ENCODE measurements at places on chromosomes 2 and 18.

DNA sequence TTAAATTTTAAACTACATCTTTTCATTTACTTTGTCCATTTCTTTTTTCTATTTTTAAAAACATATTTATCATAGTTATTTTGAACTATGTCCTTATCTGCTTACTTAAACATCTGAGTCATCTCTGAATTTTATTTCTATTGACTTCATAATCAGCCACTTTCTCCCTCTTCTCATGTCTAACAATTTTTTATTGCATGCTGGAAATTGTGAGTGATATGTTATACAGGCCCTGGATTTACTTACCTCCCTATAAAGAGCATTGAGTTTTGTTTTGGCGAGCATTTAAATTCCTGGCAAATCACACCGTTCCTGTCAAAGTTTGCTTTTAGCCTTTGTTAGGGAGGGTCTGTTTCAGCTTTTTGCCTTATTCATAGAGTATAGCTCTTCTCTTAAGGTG lies 39.3 kb downstream of the KCNIP3 start:
- no peak for DNase-seq

- DNase-seq, result no peak
These were observed 38.5 kb downstream of the BOD1L2 start for GRCh38 chr18:57185434-57185833.

- no peak for DNase-seq
These were observed 139.2 kb downstream of the MGAT5 start for GRCh38 chr2:134393075-134393461.

DNA sequence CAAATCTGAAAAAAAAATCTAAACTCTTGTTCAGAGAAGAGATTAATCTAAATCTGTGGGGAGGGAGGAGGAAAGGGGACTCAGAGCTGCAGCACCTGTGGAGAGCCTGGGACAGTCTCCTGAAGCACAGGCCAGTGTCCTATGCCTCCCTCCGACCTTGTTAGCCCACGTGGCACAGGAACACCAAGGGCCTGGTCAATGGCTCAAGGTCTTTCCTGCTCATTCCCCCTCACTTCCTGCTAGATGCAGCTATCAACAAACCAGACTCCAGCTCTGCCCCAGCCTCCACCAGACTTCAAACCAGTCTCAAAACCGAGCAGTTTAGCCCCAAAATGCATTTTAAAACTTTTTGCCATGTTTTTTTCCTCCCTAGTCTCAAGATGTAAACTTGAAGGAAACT lies 20.1 kb upstream of the SULT1C3 start:
- DNase-seq, result no peak

DNA sequence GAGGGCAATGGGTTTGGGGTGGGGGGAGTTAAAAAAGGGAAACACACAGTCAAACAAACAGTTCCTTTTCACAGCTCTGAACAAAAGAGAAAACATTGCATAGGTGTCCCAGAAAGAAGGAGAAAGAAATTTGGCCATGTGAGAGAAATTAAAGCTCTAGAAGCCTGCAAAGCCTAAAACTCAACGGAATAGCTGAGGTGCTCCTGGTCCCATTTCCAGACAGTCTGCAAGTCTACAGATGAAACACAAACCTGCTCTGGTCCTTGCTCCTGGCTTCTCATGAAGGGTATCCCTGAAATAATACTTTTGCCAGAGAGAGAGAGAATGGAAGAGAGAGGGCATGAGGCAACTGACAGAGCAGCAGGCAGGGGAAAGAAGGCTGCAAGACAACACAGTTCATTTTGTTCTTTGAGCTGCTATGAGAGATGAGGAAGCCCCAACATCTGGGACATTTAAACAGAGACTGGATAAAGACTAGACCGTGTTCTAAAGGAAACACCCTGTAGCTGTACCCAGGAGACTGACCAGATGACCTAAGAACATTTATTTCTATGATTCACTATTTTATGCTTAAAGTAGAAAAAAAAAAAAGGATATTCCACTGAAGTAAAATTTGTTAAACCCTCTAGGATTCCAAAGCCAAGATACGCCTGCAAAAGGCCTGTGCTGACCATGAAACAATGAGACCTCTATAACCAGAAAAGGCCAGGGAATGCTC lies 57.3 kb upstream of the CYP26B1 start:
- no peak for DNase-seq

DNA sequence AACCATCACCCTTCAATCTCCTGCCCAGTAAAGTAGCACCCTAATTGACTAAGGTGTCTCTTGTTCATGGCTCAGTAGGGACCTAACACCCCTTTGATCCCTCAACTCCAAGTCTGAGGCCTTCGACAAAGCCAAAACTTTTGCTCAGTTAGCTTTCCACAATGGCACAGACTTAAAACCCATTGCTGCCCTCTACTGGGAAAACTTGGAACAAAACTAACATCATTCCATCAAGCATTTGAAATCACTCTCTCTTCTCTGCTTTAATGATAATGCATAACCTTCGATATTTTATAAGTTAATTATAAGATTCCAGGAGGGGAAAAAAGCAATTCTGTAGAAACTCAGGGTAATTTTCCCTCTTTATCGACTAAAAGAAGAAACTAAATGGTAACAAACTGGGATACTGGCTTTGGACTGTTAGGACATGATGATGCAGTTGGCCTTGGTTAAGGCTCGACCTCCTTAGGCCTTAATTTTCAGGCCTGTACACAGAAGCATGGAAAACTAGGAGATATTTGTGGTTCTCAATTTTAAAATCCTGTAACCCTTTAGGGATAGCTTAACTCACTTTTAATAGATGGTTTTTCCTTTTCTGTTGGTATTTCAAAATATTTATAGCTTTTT lies 127.8 kb downstream of the STK39 start:
- no peak for DNase-seq

DNA sequence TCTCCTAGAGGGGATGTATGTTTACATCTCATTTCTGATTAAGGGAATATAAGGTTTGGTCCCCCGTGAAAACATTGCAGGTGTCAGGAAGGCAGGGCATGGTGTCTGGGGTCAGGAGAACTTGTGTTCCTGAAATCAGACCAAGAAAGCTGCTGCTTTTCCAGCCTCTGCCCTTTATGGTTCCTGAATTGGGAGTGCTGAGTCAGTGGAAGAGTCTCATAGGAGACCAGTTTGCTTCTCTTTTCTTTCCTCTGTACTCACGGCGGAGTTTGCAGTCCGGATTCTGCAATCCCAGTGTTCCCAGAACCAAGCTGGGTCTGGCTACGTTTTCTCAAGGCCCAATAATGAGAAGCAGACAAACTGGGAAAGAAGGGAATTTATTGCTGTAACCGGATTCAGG lies 5.1 kb upstream of the MARCO start:
- no peak for DNase-seq

DNA sequence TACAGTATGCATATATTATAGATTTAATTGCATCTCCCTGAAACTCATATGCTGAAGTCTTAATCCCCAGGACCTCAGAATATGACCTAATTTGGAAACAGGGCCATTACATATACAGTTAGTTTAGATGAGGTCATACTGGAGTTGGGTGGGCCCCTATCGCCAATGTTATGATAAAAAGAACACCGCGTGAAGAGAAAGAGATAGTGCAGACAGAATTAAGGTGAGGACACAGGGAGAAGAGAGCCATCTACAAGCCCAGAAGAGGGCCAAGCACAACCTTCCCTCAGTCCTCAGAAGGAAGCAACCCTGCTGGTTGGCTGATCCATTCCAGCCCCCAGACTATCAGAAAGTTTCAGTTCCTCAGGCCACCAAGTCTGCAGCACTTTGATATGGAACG lies 311.9 kb upstream of the RAB6C start:
- DNase-seq, result no peak

DNA sequence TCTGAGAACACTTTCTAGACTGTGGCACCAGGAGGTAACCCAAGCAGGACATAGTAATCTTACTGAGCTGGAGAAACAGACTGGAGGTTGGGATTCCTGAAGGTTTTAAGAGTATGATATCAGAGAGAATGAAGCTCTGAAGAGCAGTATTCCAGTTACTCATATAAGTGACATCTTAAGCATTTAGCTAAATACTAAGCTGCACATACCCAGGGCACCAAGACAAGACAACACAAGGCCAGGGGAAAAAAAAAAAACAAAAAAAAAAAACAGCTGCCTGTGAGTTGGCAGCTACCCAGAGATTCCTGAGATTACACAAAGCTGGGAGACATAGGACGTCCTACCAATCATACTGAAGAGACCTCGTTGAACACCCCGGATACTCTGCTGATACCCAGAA lies 175.8 kb downstream of the SRBD1 start:
- no peak for DNase-seq

DNA sequence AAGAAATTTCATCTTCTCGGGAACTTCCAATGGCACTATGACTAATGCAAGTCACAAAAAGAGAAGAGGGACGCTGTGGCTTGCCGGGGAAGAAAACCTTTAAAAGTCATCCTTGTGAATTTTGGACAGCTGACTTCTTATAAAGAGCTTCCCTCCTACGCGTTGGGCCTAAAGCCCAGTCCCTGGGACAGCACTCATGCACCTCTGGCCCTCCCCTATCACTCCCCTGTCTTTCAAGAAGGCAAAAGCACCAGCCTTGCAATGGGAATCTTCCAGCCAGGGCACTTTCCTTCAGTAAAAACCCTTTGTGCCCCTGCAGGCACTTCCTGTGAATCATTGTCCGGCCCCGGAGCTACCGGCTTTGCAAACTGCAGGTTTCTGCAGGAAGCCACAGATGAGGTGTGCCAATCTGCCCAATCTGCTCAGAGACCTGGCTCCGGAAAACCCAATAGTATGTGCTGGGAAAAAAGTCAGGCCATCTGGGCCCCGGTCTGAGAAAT lies 7.1 kb downstream of the MREG start:
- DNase-seq, result no peak

- no peak for DNase-seq
These were observed 8.4 kb downstream of the MYOM1 start for GRCh38 chr18:3211236-3211992.

GRCh38 chr2:163748420-163748819 lies 12.6 kb upstream of the FIGN start:
- DNase-seq, result no peak

GRCh38 chr18:78999939-79000338 lies 20.3 kb downstream of the SALL3 start:
- no peak for DNase-seq

GRCh38 chr2:83817511-83817910 lies 641.6 kb downstream of the SUCLG1 start:
- no peak for DNase-seq

DNA sequence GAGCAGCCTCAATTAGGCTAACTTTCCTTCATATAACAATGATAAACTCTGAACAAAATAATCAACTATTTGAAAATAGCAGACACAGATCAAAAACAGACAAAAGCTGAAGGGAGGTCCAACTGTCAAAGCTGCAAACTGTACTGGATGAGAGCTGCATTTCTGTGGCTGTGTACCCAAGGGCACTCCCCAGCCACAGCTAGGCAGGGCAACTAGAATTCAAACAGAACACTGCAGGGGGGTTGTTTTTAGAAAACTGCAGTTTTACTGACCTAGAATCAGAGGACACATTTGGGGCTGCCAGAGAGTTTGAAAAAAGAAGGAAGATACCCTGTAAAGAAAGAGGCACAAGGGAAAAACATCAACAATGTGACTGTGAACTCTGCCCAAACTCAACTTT lies 56.8 kb downstream of the SMAD2 start:
- DNase-seq, result no peak

- no peak for DNase-seq
These were observed 32.2 kb upstream of the MAT2A start for GRCh38 chr2:85506768-85507181.

DNA sequence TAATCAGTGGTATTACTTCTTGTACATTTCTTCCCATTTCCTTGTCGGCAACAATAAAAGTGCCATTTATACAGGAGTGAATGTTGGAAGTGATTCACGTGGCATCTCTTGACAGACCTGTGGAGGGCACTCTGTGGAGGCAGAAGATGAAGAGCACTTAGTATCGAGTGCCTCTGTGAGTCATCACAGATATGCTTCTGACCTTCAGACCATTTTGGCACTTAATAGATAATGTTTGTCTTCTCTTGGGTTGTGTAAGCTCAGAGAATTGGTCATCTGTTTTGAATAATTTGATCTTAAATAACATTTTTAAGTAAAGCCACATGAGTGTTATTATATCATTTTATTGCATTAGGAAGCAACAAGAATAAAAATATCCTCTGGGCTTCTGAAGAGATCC lies 305.5 kb downstream of the PTPRM start:
- no peak for DNase-seq

GRCh38 chr2:207792244-207792785 lies 22.6 kb upstream of the FZD5 start:
- DNase-seq, result no peak

DNA sequence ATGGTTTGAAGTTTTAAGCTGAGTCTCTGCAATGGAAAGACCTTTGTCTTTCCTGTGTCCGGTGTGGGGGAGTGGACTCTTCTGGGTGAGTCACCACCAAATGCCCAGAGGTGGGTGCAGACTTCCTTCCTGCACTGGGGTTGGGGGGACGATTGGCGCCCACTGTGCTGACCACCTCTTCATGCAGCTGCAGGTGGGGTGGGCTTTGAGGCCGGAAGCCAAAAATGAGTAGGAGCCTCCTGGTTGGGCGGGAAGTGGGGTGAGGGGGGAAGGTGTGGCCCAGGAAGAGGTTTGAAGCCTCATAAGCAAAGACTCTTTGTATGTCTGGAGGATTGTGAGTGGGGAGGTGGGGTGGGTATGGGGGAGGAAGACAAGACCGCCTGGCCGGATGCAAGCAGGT lies 27.6 kb downstream of the PAX8 start:
- DNase-seq, result no peak

- DNase-seq, result no peak
These were observed 156.4 kb downstream of the NRXN1 start for GRCh38 chr2:50875561-50875960.

DNA sequence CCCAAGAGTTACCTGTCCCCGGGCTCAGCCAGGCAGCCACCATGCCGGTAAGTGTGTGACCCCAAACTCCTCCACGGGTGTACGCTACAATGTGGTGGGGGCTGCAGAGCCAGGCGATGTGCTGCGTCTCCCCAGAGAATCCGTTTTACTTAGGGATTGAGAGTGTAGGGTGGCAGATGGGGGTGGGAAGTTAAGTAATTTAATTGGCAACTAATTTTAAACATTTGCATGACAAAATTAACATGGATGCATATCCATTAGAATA lies 26.6 kb upstream of the RPL31 start:
- DNase-seq, result no peak

DNA sequence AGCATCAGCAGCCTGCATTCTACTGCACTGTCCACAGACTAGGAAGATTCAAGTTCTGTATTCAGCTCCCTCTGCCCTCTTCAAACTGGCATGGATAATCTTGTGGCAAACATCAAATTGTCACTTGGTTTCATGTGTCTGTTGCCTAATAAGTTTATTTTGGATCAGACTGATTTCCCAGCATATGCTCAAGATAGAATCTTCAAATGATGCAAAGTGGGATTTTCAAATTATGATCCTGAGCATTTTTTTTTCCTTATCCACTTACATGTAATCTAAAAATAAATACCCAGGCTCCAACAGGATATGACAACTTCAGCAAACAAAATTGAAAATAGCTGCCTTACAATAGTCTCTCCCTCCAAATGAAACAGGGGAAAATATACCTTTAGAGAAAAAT lies 160.9 kb upstream of the VRK2 start:
- no peak for DNase-seq

All from activated naive CD8-positive, alpha-beta T cell treated with anti-CD3 and anti-CD28 coated beads, Interleukin-2, amount 50 U/mL, for 16 hours (primary cell).